Astrocyte (in vitro differentiated cells and primary cell): ENCODE measurements at places on chromosomes 2 and 18. TPM values are rescaled to one million over a fixed set of nuclear protein-coding genes. Genes with fewer than 3 reads are reported as not detected.

- H3K27me3 ChIP-seq = peaks cover 3% of the 10 kb centered on the region
- H3K4me1 ChIP-seq = no peaks in the 10 kb centered on the region
- H3K36me3 ChIP-seq = no peaks in the 10 kb centered on the region
- DNase-seq = no peak
- no peak overlapping the region for H3K27ac ChIP-seq
Observed at GRCh38 chr2:45218931-45219339, 209.7 kb upstream of the SIX2 start.

REG3G gene
- total RNA-seq = not detected in 2 replicates

GRCh38 chr2:164625378-164625971, 4.2 kb upstream of the GRB14 start:
- peak; percentile 44 for DNase-seq
- no peak overlapping the region for H3K27ac ChIP-seq
- no peak overlapping the region for H3K4me3 ChIP-seq
- H3K4me1 ChIP-seq = no peaks in the 10 kb centered on the region

GRCh38 chr18:3810296-3810695, 360.3 kb downstream of the TGIF1 start:
- H3K27me3 ChIP-seq = no peaks in the 10 kb centered on the region
- no peak overlapping the region for H3K4me3 ChIP-seq
- H3K36me3 ChIP-seq = no peaks in the 10 kb centered on the region
- no peak overlapping the region for H3K27ac ChIP-seq
- H3K4me1 ChIP-seq = peaks cover 4% of the 10 kb centered on the region

DNA sequence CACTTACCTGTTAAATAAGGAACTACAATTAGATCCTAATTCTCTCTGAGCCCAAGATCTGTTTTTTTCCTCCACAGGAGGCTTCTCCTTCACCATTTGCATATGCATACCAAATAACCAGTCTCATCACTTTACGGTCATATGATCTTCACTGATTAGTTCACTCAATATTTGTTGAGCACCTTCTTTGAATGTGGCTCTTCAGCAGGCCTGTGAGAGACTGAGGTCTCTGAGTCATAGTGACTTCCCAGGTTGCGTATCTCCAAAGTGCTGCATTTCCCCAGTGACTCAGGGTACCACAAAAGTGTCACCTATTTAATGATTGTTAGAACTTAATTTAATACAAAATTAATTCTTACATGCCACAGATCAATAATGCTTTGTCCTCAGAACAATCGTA, 108.8 kb upstream of the TRIB2 start:
- H3K27me3 ChIP-seq = no peaks in the 10 kb centered on the region
- no peak overlapping the region for H3K4me3 ChIP-seq
- no peaks in the 10 kb centered on the region for H3K36me3 ChIP-seq
- H3K4me1 ChIP-seq = peaks cover 10% of the 10 kb centered on the region
- no peak overlapping the region for H3K27ac ChIP-seq

DNA sequence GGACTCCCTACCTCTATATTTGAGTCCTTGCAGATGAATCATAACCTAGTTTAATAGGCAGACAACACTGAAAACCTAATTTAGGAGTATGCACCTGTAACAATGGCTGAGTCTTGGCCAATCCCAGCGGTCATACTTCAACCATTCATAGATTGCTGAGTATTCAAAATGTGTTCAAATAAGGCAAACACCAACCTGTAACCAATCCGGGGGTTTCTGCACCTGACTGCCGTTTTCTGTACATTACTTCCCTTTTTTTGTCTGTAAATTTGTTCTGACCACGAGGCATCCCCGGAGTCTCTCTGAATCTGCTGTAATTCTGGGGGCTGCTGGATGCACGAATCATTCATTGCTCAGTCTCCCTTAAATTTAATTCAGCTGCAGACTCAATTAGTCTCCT, 338.6 kb downstream of the STK39 start:
- H3K36me3 ChIP-seq = no peaks in the 10 kb centered on the region
- no peaks in the 10 kb centered on the region for H3K4me1 ChIP-seq
- no peak for DNase-seq
- H3K4me3 ChIP-seq = no peak overlapping the region
- H3K27ac ChIP-seq = no peak overlapping the region

DNA sequence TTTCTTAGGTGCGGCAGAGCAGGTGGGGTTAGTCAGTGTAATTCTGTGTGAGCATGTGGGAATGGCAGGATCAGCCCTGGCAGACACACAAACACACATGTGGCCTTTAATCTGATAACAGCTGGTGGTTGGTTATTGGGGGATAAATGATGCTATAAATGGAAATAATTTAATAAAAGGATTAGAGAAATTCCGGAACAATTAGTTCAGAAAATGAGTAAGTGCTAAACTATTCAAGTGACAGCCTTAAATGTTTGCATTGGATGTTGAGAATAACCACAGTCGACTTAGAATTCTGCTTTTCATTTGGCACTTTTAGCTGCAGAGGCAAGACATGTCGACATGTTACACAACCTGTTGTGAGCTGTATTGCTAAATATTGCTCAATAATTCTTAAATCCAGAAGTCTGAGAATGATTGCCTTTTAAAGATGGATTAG, 7.2 kb downstream of the SMYD1 start:
- DNase-seq = peak; percentile 88
- H3K36me3 ChIP-seq = no peaks in the 10 kb centered on the region
- H3K4me1 ChIP-seq = peaks cover 5% of the 10 kb centered on the region
- H3K4me3 ChIP-seq = no peak overlapping the region

GRCh38 chr2:112147382-112148168, 9.4 kb downstream of the FBLN7 start:
- H3K27me3 ChIP-seq = no peaks in the 10 kb centered on the region
- DNase-seq = no peak
- H3K27ac ChIP-seq = no peak overlapping the region
- H3K36me3 ChIP-seq = no peaks in the 10 kb centered on the region

DNA sequence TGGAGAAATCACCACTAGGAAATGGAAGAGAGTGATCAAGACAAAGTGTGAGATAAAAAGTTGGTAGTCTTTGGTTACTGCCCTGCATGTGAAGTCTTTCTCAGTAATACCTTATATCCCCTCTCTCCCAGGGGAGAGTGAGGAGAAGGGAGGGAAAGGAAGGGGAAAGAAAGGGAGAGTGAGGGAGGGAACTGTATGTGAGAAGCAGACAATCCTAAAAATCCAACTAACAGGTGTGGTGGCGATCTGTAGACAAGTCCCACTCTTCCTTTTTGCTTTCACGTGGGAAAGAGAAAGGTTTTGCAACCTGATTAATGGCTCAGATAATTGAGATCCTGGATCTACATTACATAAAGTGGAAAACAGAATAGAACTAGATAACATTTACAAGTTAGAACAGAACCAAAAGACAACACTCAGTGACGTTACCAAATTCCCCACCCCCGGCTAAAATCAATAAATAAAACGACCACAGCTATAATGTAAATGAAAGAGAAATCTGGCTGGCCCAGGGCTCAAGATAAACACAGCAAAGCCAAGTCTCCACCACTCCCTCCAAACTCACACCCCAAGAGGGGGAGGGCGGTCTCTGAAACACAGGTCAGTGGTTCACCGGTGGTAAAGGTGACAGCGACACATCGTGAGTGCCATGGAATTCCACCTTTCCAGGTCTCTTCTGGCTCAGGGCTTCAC, 10.0 kb upstream of the APCDD1 start:
- H3K4me3 ChIP-seq = no peak overlapping the region
- no peaks in the 10 kb centered on the region for H3K4me1 ChIP-seq
- H3K27me3 ChIP-seq = peaks cover 11% of the 10 kb centered on the region
- DNase-seq = no peak
- H3K27ac ChIP-seq = no peak overlapping the region
- H3K36me3 ChIP-seq = no peaks in the 10 kb centered on the region

- peaks cover 13% of the 10 kb centered on the region for H3K4me1 ChIP-seq
- H3K27ac ChIP-seq = peak overlapping the region; percentile 30
- H3K4me3 ChIP-seq = no peak overlapping the region
- no peaks in the 10 kb centered on the region for H3K36me3 ChIP-seq
- no peaks in the 10 kb centered on the region for H3K27me3 ChIP-seq
Observed at GRCh38 chr2:234003972-234004617, 46.4 kb upstream of the SPP2 start.

- H3K4me3 ChIP-seq = no peak overlapping the region
- no peak for DNase-seq
- H3K27ac ChIP-seq = no peak overlapping the region
- H3K36me3 ChIP-seq = no peaks in the 10 kb centered on the region
Observed at GRCh38 chr2:30886080-30886479, 78.8 kb upstream of the CAPN13 start.

MC4R gene
- total RNA-seq = not detected in 2 replicates

GRCh38 chr18:55031164-55031563, 71.9 kb upstream of the CCDC68 start:
- H3K27ac ChIP-seq = no peak overlapping the region
- H3K27me3 ChIP-seq = no peaks in the 10 kb centered on the region
- no peaks in the 10 kb centered on the region for H3K36me3 ChIP-seq
- no peak overlapping the region for H3K4me3 ChIP-seq
- no peak for DNase-seq
- H3K4me1 ChIP-seq = peaks cover 3% of the 10 kb centered on the region

IL1RN gene
- total RNA-seq = not detected in 2 replicates

- peak within 1 kb of the TSS; percentile 28 for H3K4me3 ChIP-seq
- peaks cover 9% of the 10 kb centered on the region for H3K4me1 ChIP-seq
- H3K27ac ChIP-seq = no peak within 1 kb of the TSS
- H3K36me3 ChIP-seq = no peaks in the 10 kb centered on the region
- peaks cover 45% of the 10 kb centered on the region for H3K27me3 ChIP-seq
Observed at GRCh38 chr2:98935777-98936352, at the start of gene CRACDL. Gene CRACDL (minus strand): TSS chr2:98936225. CDS start chr2:98846800, 89,425 bp downstream.

RGPD8 gene
- total RNA-seq = 9.6 and 11.6 TPM in 2 replicates

DNA sequence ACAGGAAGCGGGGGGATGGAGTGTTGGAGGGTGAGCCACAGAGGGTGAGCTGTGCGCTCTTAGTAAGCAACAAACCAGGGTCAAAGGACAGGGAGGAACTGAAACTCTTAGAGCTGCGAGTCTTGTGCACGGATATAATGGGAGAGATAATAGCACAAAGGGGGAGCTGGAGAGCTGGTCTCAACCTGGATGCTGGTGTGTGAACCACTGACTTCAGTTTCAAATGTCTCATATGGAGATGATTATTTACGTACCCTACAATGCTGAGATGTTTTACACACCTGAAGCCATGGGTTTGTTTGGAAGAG, 35.9 kb downstream of the PTGR3 start:
- H3K27me3 ChIP-seq = no peaks in the 10 kb centered on the region
- H3K4me3 ChIP-seq = no peak overlapping the region
- H3K36me3 ChIP-seq = no peaks in the 10 kb centered on the region
- H3K27ac ChIP-seq = no peak overlapping the region
- DNase-seq = no peak

DNA sequence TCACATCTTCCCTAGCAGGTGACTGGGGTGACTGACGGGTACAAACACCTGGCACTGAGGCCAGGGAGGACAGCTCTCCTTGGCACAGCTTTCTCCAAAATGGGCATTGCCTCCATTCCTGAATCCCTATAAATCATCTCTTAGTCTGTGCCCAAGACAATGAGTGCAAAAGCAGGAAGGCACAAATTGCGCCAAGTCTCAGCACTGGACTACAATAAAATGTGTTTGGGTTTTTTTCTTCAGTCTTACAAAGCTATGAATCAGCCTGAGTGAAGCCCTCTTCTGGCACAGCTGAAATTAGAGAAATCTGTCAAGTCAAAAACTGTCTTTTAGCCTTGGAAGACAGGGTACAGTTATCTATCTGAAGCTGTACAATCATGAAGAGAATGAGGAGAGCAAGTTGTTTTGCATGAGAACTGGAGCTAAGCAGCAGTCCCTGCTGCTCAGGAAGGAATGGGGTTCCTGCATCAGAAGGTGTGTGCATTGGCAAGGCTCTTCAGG, 90.8 kb downstream of the EPB41L3 start:
- no peaks in the 10 kb centered on the region for H3K27me3 ChIP-seq
- H3K4me1 ChIP-seq = peaks cover 13% of the 10 kb centered on the region
- no peak overlapping the region for H3K27ac ChIP-seq
- DNase-seq = no peak

EML6 gene
- total RNA-seq = 0.23 and 0.60 TPM in 2 replicates

DNA sequence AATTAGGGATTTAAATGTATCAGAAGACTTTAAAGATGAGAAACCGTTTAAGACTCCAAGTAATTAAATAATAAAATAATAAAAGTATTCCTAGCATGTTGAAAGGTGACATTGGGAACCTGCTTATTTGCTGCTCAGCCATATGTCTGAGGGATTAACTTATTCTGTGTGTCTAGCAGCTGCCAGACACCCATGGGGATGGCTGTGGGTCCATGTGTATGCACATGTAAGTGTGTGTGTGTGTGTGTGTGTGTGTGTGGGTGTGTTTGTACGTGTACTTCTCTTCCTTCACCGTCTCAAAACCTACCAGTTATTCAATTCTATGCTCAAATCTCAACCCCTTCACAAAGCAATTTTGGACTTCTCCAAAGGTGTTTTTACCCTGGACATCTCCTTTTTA, 124.5 kb downstream of the SETBP1 start:
- DNase-seq = no peak
- H3K4me3 ChIP-seq = no peak overlapping the region
- no peak overlapping the region for H3K27ac ChIP-seq
- no peaks in the 10 kb centered on the region for H3K36me3 ChIP-seq
- peaks cover 10% of the 10 kb centered on the region for H3K4me1 ChIP-seq

LRRTM1 gene
- total RNA-seq = not detected in 2 replicates

DNA sequence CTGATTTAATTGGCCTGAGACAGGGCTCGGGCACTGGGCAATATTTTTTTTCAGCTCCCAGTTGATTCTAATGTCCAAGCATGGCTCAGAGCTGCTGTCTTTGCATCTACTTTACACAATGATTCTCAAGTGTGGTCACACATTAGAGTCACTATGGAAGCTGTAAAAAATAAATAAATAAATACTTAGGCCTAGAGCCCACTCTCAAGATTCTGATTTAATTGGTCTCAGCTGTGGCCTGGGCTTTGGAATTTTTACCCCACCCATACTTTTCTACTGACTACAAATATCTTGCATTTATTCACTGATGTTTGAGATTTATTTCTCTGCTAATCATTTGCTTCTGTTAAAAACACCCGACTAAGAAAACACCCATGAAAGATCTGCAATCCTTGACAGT, 145.7 kb upstream of the SRD5A2 start:
- H3K27ac ChIP-seq = no peak overlapping the region
- H3K27me3 ChIP-seq = no peaks in the 10 kb centered on the region
- no peaks in the 10 kb centered on the region for H3K36me3 ChIP-seq
- no peaks in the 10 kb centered on the region for H3K4me1 ChIP-seq
- no peak for DNase-seq

DNA sequence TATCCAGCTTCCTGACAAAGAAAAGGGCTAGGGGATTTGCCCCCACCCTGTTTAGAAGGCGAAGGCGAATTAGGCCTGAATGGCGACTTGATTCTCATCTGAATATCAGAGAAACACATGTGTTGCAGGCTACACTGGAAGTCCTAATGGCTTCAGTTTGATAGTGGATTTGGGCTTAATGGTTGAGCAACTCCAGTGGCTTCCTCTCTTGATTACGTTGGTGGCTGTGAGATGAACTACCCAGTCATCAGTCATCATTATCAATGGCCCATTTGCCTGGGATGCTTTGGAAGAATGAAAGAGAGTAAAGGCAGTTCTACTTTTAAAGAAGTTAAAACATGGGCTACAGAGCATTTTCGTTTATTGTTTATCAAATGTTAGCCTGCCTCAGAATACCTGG, 60.9 kb upstream of the IL1R1 start:
- H3K27ac ChIP-seq = no peak overlapping the region
- no peak overlapping the region for H3K4me3 ChIP-seq
- no peaks in the 10 kb centered on the region for H3K36me3 ChIP-seq
- DNase-seq = peak; percentile 38
- no peaks in the 10 kb centered on the region for H3K27me3 ChIP-seq
